Epithelial cell of proximal tubule (primary cell): ENCODE measurements at places on chromosomes 2 and 18.

DNA sequence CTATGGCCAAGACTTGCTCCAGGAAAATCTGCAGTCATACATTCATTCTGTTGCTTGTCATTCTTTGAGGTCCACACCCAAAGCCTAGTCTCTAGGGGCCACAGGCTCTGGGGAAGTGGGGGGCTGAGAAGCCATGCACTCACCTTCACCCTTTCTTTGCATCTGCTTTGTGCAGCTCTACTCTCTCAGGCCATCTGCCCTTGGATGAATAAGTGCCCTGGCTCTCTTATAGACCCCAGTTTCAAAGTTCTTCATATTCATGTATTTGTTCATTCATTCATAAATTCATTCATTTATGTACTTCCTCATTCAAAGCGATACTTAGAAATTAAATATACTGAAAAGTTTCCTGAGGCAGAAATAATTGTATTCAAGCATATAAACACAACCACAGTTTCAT is 130.3 kb upstream of the FAM98A start:
- DNase-seq = no peak

DNA sequence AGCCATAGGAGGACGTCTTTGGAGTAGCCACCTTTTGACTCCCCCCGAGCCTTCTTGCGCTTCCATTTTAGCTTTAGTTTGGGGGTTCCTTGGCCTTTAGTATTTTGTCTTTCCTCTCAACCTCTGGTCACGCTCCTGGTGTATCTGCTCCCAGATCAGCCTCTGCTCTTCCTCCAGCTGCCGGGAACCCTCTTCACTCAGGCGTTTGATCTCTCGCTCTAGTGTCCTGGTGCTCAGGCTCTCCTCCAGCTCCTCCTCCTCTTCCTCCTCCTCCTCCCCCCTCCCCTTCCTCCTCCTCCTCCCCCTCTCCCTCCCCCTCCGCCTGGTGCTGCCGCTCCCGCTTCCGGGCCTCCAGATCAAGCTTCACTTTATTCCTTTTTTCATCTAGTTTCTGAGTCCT is 1082.3 kb upstream of the TMEFF2 start:
- DNase-seq = no peak

- DNase-seq = no peak
These were observed 72.5 kb downstream of the SH3BP4 start for GRCh38 chr2:235024191-235024860.

DNA sequence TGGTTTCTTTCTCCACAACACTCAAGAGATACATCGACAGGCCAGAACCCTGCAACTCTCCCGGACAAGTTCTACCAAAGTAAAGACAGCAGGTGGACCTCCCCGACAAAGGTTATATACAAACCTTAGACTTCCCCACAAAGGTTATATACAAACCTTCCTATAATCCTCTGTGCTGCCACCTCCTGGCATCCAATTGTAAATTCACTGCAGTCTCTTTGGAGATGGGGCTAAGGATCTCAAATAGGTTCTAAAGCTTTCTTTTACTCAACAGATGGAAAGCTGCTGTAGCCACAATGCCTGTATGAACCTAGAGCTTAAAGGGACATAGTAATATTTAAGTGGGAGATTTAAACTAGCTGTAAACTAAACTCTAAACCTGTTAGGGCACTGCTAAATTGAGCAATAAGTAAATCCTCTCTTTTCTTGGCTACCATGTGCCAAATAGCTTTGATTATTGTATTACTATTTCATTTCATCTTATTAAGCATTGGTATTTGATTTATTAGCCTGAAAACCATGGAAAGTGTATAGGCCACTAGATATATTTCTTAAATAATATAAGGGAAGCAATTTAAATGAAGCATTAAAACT is 9.8 kb upstream of the MREG start:
- DNase-seq = no peak

DNA sequence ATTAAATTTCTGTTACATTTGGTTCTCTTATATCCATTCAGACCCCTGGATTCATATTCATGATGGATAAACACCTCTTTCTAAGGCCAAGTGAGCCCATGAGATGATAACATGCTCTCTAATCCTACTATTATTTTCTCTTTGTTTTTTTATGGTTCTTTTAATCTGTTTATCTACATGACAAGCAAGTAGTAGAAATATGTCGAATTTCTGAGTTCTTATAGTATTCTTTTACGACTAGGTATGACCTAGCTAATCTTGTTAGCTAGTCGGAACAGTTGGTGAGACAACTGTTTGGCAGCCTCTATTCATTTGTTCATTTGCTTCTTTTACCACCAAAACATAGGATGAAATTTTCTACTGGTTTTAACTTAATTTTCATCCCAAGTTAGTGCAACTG is 98.1 kb upstream of the SCG2 start:
- DNase-seq = no peak

GRCh38 chr2:196399722-196400691 is 228.6 kb upstream of the STK17B start:
- no peak for DNase-seq

DNA sequence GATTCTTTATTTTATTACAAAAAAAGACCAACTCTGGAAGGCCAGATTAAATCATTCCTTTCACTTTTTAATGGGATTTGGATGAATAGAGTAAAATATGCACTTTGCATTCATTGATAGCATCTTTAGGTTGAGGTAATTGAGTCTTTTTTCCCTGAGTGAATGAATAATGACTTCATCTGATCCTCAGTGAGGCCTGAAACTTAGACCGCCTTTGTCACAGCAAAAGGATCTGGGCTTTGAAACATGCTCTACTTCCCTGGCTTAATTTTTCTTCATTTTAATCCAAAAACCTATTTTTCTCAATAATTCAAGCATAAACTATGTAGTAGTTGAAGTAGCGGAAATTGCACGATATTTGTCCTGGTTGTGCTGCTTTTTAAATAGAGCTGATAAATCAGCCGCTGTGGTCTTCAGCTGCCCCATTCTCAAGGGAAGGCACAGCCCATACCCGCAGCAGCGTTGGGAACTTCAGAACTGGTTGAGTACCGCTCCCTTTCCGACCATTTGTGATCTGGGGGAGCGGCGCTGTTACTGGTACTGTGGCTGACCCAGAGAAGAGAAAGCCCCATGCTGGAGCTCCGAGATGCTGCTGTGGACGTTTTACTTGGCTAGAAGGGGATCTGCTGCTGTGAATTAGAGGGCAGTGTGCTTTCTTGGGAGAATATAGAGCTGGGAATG is 145.3 kb upstream of the NFATC1 start:
- no peak for DNase-seq

DNA sequence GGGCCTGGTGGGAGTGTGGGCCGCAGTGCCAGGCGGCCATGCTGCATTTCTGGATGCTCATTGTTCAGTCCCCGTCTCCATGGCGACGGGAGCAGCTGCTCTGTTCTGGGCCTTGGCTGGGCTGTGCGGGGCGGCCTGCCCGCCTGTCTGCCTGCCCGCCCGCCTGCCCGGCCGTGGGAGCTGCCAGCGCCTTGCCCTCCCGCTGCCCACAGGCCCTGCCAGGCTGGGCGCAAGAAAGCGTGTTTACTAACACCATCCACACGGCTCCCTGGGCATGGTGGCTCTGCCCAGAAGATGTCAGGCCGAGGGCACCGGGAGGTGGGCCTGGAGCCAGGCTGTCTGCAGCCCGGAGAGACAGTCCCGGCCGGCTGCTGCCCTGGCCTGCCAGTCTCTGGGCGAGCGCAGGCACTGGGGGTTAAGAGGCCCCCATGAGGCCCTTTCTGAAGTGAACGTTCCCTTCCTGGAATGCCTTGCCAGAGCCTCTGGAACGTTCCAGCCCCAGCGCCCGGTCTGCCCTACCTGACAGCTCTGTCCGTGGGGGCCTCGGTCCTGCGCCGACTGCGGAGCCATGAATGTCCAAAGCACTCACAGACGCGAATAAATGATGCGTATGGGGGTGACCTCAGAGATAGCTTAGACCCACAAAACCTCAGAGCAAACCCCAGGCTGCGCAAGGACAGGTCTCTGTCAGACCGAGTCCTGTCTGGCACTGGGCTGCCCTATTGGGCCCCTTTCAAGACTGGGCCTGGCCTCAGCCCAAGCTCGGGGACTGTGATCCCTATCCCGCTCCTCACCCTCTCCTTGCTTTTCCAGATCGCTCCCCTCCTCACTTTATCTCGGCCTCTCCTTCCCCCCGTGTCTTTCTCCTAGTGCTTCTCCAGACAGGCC is 44.3 kb downstream of the MYCN start:
- DNase-seq = no peak

DNA sequence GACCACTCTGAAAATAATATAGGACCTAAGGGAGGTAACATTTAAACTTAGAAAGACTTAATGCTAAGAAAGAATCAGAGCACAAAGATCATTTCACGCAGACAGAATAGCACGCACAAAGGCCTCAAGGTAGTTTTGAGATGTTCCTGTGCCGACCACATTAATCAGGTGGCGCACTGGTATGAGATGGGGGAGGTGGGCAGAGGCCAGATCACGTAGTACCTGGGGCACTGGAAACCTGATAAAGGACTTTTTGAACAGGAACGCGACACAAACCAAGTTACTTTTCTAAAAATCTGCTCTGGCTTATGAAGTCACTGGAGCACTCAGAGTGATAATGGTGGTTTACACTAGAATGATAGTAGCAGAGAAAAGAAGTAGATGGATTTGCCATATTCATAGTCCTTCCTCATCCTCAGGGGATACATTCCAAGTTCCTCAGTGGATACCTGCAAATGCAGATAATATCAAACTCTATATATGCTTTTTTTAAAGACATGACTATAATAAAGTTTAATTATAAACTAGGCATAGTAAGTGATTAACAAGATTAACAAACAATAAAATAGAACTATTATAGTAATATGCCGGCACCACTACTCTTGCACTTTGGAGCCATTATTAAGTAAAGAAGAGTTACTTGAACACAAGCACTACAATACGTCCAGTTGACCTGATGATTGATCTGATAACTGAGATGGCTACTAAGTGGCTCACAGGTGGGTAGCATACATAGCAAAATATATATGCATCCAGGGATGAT is 42.6 kb upstream of the CDCA7 start:
- DNase-seq = no peak

GRCh38 chr2:236951830-236952475 is 133.7 kb upstream of the COPS8 start:
- DNase-seq = no peak

GRCh38 chr2:45812011-45812500 is 160.6 kb downstream of the PRKCE start:
- no peak for DNase-seq

DNA sequence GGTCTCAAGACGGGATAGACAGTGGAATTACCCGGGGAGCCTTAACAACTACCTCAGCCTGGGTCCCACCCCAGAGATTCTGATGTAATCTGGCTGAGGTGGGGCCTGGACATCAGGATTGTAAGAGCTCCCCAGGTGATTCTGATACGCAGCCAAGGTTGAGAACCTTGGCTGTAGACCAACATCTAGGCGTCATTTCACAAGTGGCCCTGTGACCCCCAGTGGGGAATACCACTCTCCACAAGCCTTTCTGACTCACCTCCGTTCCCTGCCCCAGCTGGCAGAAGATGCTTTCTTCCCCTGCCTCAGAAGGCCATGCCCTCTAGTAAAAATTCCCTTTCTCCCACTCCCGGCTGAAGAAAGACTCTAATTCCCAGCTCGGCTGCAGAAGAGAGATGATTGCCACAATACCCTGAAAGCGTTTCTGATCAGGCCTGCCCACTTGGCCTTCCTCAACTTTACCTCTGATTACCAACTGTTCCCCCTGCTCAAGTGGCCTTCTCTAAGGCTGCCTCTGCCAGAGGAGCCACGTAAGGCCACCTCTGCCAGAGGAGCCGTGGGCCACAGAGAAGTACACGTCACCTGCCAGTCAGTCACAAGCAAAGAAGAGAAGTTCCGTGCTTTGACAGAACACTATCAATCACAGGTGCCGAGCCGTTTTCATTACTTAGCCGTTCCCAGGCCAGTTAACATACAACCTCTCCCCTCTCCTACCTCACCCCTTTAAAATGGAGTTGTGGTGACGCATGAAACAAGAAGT is 116.8 kb upstream of the PKDCC start:
- DNase-seq = peak; percentile 89

DNA sequence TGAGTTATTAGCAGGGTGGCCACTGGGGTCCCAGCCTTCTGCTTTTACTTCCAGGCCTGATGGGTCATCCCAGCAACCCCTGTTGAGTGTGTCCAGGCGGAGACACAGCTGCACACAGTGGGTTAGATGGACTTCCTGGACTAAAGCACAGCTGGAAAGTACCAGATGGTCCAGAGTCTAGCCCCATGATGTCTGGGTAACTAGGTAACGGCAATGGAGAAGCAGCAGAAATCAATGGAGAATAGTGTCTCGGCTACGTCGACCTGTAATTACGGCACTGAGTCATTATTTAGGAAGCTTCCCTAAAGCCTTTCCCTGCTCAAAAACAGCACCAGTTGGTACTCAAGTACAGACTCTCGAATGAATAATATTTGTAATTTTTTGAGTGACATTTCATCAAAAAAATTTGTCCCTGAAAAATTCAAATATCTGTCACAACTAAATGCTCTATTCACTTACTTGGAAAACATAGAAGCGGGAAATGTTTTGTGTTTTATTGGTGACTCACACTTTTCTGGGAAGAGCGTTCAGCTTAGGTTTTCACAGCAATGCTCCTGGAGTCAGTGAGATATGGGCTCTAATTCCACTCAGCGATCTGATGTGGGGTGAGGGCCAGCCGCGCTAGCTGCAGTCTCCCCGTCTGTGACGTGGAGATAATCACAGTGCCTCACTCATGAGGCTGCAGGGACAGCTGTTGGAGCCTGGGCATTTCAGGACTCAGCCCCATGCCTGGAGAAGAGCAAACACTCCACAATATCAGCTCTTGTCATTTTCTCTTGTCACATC is 16.2 kb upstream of the ARL4C start:
- no peak for DNase-seq

DNA sequence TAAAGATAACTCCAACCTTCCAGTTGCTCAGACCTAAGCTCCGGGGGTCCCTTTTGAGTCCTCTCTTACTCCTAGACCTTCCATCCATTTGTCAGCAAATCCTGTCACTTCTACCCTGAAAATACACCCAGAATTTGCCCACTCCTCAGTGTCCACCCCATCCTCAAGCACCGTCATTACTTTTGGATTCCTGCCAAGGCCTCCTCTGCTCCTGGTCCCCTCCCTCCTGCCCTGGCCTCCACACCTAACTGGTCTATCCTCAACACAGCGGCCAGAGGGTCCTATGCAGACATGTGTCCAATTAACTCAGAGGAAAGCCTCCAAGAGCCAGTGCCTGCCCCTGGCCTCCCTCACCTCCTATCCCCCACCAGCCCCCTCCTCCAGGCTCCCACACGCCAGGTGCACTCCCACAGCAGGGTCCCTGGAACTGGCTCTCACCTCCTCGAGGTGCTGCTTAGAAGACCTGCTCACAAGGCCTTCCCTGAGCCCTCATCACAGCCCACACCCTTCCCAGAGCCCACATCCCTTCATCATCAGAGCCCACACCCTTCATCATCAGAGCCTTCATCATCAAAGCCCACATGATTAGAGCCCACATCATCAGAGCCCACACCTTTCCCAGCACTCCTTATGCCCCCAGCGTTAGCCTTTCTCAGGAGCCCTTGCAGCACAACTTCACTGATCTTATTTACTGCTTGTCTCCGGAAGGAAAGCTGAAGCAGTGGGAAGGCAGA is 20.4 kb downstream of the FAM178B start:
- no peak for DNase-seq

DNA sequence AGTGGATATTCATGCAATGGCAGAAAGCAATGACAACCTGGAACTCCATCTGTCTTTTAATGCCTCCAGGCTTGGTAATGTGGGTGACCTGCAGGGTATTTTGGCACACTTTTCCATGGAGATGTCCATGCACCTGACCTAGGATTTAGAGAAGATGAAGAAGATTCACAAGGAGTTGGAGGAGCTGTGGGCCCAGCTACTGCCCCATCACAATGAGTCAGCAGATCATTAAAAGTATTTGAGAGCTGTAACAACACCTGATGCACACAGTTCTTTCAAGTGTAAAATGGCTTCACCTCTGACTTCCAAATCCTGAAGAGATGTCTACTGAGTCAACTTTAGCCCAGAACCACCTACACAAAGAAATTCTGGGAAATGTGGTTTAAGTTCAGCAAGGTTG is 22.1 kb upstream of the OSR1 start:
- DNase-seq = no peak
